ENCODE measurements at places on chromosomes 1 and 21.

DNA sequence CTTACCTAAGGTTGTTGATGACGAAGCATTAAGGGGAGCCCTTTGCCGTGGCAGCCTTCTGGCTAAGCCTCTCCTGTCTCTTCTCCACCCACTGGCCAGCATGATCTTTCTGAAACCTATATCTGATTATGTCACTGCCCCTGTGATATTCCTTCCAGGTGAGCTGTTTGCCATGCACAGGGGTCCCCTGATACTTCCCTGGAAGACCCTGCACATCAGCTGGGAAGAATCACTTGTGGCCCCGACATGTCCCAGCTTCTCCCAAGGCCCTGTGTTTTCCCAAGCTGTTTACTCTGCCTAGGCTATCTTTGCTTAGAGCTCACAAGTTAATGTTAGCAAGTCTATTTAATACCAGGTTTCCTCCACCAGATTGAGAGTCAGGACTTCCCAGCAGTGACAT lies 12.3 kb downstream of the RD3 start:
- no peak for DNase-seq

DNA sequence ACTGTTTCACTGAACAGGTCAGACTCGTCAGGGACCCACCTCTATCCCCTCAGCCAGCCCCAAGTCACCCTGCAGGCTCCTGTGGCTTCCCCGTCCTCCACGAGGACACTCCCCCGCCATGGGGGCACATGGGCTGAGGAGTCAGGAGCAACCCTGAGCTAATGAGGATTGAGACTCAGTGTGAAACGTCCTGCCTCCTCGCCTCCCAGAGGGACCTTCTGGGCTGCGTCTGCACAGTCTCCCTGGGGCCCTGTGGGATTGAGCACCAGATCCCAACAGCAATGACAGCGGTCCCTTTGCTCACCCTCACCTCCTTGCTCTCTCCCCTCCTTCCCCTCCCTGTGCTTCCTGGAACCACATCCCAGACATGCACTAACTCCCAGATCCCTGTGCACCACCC lies 18.9 kb upstream of the SLC25A33 start:
- no peak for DNase-seq

DNA sequence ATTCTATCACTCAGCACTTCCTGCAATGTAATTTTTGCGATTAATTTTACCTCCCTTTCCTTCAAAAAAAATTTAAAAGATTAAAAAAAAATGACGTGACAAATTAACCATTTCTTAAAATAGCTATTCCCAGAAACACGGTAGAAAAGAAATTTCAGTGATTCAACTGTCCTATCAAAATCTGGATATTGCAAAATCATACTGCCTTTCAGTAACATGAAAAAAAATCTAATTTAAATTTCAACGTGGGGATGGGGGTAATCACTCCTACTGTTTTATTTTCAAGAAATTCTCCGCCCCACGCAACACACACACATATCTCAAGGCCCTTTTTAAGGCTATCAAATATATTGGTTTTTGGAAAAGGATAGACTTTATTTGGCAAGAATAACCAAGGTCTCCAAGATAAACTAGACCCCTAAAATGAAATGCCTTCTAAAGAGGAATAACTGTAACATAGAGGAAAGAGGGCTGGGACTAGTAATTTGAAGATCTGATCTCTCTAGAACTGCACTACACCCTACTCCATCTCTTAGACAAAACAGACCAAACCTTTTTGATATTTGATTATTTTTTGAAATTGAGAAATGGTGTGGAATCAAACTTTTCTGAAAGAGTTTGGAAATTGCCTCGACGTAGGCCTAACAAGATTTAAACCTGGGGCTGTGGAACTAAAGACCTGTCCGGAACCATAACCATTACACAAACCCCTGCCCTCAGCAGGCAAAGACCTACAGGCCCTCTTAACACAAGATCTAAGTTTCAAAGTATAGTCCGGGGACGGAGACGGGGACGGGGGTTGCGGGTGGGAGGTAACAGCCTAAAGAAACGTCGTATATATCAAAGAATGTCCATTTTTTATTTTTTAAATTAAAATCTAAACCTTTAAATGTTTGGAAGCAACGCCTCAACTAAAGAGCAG lies 941 bp downstream of the ARNT start:
- DNase-seq = no peak

GRCh38 chr1:22854688-22855565 lies 117.7 kb downstream of the LACTBL1 start:
- no peak for DNase-seq

DNA sequence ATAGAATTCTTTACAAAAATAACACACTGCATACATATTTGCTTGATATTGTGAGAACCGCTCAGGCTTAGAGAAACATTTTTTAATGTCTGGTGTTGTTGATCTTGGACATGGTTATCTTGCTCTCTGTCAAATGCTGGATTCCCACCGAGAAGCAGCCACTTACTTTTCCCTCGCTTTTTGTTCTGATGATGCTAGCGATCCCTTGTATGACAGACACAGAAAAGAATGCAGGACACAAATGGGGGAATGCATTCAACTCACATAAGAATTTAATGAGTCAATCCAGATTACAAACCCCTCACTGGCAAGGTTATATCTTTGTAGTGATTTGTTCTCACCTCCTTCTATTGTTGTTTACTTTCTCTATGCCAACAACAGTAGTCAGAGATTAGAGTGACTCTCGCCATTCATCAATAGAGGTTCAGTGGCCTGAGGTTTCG lies 76.8 kb upstream of the AKT3 start:
- DNase-seq = no peak

DNA sequence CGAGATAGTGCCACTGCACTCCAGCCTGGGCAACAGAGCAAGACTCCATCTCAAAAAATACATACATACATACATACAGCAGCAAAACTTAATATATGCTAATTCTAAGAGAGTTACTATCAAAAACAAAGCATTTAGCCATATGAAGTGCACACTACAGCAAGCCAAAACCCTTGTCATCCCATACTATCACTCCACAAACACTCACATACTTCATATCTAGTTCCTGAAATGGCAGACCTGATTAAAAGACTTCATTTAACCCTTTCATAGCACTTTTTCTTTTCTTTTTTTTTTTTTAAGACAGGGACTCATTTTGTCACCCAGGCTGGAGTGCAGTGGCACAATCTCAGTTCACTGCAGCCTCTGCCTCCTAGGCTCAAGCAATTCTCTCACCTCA lies 65.6 kb downstream of the COP1 start:
- DNase-seq = no peak

- no peak for DNase-seq
These were observed 30.7 kb downstream of the SLC2A1 start for GRCh38 chr1:42927920-42928505.

DNA sequence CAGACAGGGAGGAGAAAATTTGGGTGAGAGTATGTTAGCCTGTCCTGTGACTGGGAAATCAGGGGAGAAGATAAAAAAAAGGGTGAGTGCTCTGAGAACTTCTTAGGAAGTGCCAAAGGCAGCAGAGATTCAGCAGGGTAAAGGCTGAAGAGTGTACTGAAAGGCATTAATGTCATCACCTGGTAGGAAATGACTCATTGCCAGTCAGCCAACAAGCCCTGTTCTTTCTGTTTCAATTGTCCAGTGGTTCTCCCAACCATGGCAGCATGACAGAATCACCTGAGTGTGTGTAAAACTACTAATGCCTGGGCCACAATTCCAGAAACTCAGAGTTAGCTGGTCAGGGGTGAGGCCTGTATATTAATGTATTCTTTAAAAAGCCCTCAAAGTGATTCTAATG lies 83.5 kb downstream of the INTS7 start:
- DNase-seq = no peak

- DNase-seq = no peak
These were observed 7.7 kb upstream of the FAM167B start for GRCh38 chr1:32239337-32239736.

All from NCI-H1694 treated with DMSO at 0.1 percent for 48 hours (cell line).